ENCODE measurements at places on chromosomes 4 and X. TPM values are rescaled to one million over a fixed set of nuclear protein-coding genes. Genes with fewer than 3 reads are reported as not detected.

DNA sequence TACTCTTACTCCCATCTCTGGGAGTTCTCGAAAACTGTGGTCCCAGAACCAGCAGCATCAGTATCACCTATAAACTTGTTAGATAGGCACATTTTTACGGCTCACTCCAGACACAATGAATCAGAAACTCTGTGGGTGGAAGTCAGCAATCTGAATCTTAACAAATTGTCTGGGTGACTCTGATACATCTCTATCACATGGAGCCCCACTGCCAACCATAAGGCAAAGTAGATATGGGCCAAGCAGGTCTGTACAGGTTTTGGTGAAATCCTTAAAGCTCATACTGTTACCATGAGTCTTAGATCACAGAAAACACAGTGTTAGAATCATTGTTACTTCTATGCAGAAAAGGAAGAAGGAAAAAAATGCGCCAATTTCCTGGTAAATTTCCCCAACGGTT is 122.5 kb upstream of the HCCS start:
- DNase-seq, result no peak

- DNase-seq, result peak; percentile 30
Observed at GRCh38 chr4:181569553-181569952, 673.6 kb upstream of the TENM3 start.

The GPC4 gene
- 0.86 TPM for total RNA-seq

The PACRGL gene
- total RNA-seq, result 19.4 TPM
